ENCODE measurements at places on chromosomes 2 and 18. TPM values are rescaled to one million over a fixed set of nuclear protein-coding genes. Genes with fewer than 3 reads are reported as not detected.

DNA sequence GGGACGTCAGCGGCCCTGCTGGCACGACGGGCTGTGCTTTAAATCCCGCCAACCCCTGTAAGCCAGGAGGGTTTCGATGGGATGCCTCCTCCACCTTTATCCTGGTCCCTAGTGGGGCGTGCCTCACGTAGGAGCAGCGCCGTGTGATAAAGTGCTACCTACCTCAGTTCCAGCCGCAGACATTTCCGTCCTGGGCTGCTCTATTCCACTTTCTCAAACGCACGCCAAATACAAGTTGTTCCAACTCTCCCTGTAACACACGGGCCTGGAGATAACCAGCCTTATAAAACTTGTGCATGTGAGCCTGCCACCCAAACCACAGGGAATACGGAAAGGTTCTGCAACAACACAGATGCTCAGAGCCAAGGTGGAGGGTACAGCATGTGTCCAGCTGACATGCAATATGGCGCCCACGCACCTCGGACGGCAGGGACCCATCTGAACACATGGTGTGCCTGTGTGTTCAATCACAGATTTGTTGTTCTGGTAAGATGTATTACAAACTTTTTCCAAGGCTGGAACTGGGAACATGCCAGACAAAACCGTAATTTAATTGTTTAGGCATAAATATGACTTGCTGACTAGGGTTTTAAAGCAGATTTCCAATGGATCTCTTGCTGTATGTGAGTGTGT, 47.7 kb downstream of the ZNF516 start:
- DNase-seq: no peak

The HOXD8 gene
- 9.9 TPM for total RNA-seq

- no peak for DNase-seq
Observed at GRCh38 chr2:236840215-236840614, 245.5 kb upstream of the COPS8 start.

DNA sequence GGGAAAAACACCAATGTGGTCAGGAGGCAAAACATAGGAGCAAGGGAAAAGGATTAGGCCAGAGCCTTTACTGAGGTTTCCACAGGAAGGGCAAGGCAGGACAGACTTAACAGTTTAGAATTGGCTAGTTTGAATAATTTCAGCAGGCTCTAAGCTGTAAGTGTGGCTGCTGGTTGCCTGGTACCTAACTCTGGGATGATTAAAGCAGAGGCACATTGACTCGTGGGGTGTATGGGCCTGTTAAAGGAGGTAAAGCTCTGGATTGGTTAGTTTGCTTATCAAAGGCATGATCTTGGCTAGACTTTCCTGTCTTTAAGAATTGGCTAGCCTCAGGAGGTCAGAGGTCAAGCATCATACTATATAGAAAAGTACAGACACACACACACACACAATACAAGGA, 132.6 kb downstream of the SPAG16 start:
- no peak for DNase-seq

DNA sequence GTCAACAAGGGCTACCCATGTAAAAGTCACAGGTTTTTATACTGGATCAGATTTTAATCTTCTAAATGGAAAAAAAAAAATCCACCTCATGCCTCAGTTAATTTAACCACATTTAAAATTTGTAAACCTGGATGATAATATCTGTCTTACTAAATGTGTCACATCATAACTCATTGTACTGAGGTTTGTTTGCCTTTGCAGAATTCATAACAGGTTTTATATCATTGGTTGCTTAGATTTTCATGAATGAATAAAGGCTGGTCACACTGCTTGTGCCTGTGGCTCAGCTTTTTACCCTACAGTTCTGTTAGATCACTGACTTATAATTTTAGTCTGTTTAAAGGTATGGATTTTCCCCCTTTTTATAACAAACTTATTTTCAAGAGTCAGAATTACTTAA, 48.9 kb downstream of the PSMD14 start:
- no peak for DNase-seq

- DNase-seq: no peak
Observed at GRCh38 chr18:34873986-34874580, 164.0 kb downstream of the DTNA start.

The FZD7 gene
- total RNA-seq: 12.0 TPM

DNA sequence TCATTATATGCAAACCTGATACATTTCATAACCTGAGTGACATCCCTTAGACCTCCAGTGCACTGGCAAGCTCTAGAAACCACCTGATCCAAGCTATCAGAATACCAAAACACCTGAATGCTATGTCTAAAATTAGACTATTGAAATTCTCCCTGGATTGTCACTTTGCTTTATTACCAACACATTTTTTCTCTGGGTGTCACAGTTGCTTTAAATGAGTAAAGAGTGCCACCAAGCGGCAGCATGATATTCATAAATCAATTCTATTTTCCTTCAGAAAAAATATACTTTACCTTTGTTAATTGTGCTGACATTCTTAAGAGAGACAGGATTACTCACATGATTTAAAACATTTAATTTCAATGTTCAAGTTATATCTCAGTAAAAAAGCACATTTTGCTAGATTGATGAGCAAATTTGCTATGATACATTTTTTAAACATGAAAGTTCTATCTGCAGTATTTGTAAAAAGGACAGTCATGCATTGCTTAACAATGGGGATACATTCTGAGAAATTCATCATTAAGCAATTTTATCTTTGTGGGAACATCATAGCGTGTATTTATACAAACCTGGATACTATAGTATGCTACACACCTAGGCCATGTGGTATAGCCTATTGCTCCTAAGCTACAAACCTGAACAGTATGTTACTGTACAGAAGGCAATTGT, 338.4 kb upstream of the SLC39A10 start:
- peak; percentile 26 for DNase-seq

DNA sequence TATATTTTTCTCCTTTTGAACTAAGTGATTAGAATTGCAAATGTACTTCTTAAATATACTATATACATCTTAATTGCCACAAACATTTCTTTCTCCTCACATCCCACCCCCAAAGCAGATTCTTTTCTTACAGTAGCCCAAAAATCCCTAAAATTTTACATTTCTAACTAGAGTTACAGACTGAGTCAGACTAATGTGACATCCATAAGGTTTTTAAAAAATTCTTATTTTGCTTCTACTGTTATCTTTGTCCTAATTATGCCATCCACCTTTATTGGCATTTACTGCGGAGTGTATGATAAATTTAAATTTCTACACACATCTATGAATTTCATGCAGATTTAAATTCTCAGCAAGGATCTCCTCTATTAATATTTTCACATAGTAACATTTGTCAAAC, 15.8 kb downstream of the PELI1 start:
- DNase-seq: no peak

The NT5C1B gene
- 0.21 TPM for total RNA-seq

DNA sequence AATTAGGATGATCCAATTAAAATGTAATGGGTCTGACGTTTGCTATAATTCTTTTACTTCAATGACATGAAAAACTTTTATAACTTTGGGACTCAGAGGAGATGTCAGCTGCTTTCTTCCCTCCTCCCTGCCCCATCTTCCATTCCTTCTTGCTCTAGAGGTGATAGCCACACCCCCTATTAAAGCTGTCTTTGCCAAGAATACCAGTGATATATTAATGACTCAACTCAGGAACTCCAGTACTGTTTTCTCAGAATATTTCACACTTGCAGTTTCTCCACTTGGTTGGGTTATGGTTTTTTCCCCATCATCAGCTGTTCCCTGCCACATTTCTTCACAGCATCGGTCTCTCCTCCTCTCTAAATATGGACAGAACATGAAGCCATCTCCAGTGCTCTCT, 184.0 kb downstream of the KCNE4 start:
- DNase-seq: no peak

GRCh38 chr2:1254662-1255343, 158.5 kb upstream of the TPO start:
- DNase-seq: peak; percentile 24

- DNase-seq: peak; percentile 4
Observed at GRCh38 chr18:56702946-56703345, 51.8 kb downstream of the WDR7 start.

DNA sequence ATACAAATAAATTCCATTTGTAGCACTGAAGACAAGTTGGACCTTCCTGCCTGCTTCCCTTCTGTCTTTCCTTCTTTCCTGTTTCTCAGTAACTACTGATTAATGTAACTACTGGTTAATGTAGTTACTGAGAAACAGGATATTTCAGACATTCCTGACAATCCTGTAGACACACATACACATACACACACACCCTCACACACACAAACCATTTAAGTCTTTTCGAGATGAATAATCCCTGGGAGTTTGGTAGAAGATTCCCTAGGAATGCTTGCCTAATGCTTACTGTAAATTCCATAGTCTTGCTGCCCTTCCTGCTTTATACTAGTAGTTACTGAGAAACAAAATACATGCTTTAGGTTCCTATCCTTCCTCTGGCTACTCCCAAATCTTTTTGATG, 83.9 kb downstream of the PIK3C3 start:
- no peak for DNase-seq

DNA sequence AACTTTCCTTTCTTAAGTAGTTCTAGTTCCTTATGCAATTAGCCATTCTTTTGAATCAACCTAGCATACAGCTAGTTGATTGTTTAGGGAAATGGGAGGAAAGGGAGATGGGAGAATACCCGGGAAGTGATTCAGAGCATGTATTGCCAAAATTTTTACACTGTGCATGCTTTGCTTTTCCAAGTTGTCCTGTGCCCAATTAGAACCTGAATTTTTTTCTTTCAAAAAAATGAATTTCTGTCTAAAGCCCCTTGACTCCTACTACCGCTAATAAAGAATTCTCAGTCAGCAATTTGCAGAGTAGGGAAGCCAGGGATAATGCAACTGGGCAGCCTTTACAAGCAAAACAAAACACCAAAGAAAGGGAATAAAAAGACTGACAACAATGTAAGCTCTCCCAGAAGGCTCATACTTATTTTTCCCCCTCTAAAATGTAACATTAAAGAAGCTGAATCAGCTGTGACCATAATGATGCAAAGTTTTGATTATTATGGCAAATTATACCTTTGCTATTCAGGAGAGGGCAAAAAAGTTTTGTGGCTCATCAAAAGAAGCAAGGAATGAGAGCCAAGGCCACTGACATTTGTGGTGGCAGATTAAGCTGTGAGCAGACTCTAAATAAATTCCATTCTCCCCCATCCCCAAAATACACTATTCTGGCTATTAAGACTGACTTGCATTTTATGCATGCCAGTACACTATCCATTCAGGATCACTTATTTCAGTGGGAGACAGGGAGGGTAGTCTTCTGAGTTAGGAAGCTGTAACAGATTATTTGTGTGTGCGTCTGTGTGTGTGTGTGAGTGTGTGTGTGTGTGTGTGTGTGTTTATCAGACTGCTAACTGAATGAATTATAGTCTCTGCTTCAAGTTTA, 174.3 kb downstream of the ERBB4 start:
- peak; percentile 6 for DNase-seq

DNA sequence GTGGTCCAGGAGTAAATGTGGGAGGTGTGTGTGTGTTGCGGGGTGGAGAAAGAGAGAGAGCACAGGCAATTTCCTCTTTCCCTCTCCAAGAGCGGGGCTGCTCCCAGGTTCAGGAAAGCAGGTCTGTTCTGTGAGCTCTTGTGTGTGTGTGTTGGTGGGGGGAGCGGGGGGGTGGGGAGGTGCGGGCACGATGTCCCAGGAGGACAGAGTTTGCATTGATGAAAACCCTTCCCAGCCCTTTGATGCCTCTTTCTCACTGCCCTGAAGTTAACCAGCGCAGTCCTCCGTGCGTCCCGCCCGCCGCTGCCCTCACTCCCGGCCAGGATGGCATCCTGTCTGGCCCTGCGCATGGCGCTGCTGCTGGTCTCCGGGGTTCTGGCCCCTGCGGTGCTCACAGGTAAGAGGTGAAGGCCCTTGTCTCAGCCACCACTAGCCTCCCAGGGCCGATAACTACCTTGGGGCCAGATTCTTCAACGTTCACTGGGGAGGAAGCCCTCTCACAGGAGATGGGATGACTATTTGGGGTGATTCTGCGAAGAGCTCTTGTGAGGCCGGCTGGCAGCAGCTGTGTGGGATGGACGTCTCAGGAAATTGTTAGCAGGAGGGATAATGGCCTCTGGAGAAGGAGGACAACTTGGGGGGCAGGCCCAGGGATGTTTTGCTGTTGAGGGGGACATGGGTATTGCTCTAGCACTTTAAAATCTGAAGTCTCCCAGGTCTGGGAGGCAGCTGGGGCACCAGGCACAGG, at the start of gene SNORC:
TSS of gene SNORC (plus strand) at position 247 of the 748 bp plus-strand sequence. CDS start at position 325, 78 bp downstream.
- DNase-seq: no peak

DNA sequence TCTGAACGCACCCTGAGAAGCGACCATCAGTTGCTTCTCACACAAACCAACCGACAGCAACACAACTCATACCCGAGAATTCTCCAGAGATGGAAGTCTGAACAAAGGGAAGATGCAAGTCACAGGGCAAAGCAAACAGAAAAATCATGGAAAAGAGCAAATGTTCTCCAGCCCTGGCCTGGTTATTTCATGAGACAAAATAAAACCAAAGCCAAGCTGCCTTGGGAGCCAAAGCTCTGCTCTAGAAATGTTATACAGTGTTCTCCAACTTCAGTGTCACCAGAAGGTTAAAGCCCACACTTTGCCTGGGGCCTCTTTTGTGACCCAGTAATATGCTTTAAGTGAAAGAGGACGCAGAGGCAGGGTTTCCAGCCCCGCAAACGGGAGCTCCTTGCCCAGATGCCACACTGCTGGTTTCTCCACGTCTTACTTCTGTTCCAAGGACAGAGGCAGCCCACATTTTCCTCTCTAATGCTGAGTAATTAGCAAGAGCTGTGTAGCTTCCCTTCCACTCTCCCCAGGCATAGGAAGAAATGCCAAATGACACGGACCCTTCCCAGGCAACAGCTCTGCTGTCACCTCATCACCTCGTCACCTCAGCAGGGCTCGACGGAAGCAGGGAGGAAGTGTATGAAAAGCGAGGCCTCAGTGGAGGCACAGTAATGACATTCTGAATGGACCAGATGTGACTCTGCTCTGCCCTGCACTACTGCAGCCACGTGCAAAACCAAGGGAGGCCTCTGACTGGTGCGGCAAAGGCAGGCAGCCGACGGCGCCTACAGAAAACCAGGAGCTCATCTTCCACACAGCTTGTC, 64.7 kb downstream of the FBXO15 start:
- DNase-seq: no peak

The MOGAT1 gene
- total RNA-seq: not detected

DNA sequence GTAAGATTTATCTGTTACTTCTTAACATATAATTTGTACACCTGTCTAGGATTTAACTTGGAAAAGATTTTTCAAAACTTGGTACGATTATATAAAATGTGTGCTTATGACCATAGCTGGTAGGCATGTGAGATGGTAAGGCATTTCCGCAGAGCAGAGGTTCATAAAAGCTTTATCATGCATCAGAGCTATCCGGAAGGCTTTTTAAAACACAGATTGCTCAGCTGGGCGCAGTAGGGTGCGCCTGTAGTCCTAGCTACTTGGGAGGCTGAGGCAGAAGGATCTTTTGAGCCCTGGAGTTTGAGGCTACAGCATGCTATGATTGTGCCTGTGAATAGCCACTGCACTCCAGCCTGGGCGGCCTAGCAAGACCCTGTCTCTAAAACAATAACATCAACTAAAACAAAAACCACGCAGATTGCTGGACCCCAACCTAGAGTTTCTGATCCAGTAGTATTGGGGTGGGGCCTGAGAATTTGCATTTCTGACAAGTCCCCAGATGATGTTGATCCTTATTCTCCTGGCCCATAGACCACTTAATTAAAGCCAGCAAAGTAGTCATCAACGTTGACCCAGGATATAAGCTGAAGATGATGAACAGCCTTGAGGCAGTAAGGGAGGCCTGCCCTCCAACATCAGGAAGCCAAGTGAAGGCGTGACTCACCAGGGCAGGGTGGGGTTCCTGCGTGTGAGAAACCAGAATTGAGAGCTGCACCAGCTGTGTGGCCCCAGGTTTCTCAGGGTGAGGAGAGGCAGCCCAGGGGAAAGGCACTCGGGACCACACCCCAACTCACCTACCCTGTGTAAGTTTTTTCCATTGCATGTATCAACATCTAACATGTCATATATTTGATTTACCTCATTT, 21.6 kb upstream of the SLC20A1 start:
- DNase-seq: peak; percentile 96
